Transverse colon (tissue), 4 donors: ENCODE measurements at places on chromosomes 3 and 15. TPM values are rescaled to one million over a fixed set of nuclear protein-coding genes. Genes with fewer than 3 reads are reported as not detected.

Gene RPL39L
- total RNA-seq: 5.6 TPM

Gene UROC1
- total RNA-seq: not detected

Gene SLC51B
- total RNA-seq: 148 TPM

Gene FBXW12
- total RNA-seq: not detected

GRCh38 chr3:171371354-171371753 lies 88.9 kb downstream of the TNIK start:
- DNase-seq: no peak

GRCh38 chr3:16462679-16463078 lies 50.8 kb downstream of the RFTN1 start:
- no peak for DNase-seq

DNA sequence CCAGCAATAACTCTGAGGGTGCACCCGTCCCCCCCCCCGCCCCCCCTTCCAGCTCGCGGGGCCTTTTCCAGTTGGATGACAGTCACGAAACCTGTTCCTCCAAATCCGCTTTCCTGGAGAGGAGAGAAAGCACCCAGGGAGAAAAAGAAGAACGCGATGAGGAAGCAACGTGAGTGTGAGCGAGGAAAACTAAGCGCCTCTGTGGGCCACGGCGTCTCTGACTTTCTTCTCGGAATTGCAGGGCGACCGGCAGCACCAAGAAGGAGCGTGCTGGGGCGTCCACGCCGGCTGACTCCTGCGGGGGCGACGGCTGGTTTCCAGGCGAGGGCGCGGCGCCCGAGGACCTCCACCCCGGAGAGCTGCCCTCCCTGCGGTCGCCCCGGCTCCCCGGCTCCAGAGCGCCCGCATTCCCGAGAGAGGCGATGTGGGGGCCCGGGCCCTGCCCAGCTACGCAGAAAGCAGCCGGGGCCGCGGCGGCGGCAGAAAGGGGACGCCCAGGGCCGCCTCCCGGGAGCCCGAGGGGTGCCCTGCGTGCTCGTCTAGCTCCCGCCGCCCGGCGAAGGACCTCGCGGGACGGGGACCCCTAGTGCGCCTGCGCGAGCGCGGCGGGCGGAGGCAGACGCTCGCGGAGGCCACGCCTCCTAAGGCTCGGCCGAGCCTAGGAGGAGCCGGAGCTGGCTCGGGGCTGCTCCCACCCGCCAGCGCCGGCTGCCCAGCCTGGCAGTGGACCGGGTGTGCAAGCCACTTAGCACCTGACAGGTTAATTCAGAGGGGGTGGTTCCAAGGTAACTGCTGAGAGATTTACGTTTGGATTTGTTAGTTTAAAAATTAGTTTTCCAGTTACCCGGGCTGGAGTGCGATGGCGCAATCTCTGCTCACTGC lies 15.3 kb upstream of the ADIPOQ start:
- peak; percentile 83 for DNase-seq

DNA sequence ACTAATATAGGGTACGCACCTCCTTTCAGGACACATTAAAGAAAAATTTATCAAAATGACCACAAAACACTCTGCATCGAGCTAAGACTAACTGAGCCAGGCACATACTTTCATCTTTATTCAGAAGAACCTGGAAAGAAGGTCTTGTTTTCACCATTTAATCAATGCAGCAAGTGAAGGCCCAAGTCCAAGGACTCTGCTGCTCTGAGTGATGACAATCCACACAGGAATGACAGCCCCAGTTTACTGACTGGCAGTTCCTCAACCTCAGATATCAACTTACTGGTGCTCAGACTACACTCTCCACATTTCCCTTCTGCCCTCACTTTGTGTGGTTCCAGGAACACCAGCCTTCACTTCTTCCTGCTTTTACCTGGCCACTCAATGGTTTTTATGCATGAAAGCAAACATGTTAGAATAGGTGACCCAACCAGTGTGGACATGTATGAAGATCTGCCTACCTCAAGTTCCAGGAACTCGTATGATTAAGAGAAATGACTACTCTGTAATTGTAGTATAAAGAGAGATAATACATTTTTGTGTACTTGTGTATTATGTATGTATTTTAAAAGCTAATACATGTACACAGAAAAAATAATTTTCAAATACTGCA lies 29.1 kb upstream of the RASA2 start:
- DNase-seq: no peak

GRCh38 chr3:18389108-18389733 lies 35.9 kb downstream of the SATB1 start:
- no peak for DNase-seq

GRCh38 chr3:169999433-169999832 lies 32.8 kb downstream of the SEC62 start:
- no peak for DNase-seq

DNA sequence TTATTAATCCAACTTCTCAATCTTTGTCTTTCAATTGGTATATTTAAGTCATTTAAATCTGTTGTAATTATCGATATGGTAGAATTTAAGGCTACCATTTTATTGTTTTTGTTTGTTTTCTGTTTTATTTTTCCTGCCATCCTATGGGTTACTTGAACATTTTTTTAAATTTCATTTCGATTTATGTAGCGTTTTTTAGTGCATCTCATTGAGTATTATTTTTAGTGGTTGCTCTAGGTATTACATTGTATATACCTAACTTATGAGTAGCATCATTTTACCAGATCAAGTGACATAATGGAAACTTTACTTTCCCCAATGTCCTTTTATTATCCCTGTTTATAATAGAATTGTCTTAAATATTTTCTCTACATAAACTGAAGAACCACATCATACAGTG lies 247.5 kb upstream of the MRPL3 start:
- no peak for DNase-seq
